Stimulated activated CD8-positive, alpha-beta memory T cell treated with anti-CD3 and anti-CD28 coated beads, Interleukin-7, amount 100 ng/mL, for 1 hour (primary cell): ENCODE measurements at places on chromosomes 3 and 15.

GRCh38 chr3:111278959-111279358 is 207.3 kb downstream of the NECTIN3 start:
- DNase-seq = no peak

DNA sequence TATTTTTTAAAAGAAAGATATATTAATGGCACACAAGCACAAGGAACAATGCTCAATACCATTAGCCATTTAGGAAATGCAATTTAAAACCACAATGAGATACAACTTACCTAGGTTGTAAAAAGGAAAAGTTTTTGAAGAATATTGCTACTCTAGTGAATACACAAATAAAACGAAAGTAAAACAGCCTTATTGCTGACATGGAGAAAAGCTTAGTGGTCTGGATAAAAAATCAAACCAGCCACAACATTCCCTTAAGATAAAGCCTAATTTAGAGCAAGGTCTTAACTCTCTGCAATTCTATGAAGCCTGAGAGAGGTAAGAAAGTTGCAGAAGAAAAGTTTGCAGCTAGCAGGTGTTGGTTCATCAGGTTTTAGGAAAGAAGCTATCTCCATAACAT is 892.7 kb upstream of the ALCAM start:
- DNase-seq = no peak

GRCh38 chr3:135862361-135862760 is 103.2 kb upstream of the PPP2R3A start:
- DNase-seq = no peak

DNA sequence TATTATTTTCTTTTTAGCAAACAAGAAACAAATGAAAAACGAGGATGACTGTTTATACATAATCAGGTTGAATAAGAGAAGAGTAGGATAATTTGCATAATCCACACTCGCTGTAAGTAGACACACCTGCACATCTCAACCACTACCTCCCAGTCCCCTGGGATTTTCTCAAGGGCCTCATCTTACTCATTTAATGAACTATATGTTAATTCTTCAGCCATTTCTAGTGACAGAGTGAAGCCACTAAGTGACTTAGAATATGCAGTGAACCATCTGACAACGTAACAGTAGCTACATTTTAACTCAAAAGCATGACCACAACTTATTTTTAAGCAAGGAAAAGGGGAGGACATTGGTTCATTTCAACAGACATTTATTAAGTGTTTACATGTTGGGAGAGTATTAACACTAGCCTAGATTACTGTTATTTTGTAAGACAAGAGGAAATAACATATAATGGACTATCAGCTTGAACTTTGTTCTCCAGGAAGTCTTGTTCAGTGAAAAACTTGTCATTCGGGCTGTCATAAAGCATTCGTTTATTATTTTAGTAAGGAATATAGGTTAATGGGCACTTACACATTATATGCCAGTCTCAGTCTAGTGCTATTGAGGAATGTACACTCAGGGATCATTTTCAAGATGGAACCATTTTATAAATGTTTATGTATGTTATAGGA is 173.0 kb upstream of the ROBO2 start:
- no peak for DNase-seq

DNA sequence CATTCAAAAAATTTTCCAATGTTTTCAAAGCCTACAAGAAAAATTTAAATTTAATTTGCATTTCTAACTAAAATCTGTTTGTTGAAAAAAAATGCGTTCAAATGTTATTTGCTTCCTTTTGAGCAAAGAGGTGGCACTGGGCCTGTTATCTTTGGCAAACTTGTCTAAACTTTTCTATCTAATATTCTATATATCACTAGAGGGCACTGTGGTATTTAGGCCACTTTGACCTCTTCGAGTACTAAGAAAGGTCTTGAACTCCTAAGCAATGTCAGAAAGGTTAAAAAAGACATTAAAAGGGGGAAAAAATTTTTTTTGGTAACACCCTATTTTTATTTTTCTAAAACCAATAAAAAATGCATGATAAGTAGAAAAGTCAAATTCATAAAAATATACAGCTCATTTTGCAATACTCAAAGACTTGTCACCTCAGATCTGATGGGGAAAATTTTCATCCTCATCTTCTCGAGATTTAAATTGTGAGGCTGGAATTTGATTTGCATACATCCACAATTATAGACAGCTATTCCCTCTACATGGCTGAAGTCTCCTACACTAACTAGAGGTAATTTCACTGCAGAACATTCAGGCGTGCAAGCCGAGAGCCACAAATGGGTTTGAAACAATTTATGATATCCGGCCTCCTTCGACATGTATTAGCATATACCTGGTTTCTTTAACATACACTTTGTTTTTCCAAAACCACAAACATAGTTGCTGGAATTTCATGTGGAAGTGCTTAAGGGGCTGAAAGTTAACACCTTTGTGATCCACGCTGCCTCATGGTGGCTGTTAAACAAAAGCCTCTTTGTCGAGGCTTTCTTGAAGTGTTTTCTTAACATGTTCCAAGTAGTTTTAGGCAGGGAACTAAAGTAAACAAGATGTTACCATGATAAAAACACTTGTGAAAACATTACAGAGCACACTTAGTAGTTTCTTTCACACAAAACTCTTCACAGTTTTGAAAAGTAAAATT is 576.4 kb downstream of the FOXP1 start:
- no peak for DNase-seq

GRCh38 chr3:32384938-32385337 is 6.7 kb upstream of the CMTM7 start:
- no peak for DNase-seq

GRCh38 chr3:135392151-135392550 is 573.4 kb upstream of the PPP2R3A start:
- DNase-seq = no peak

- no peak for DNase-seq
These were observed 51.5 kb upstream of the NANOGP8 start for GRCh38 chr15:35136321-35137189.

GRCh38 chr15:40398413-40398873 is 7.2 kb upstream of the IVD start:
- no peak for DNase-seq

GRCh38 chr15:38652183-38652794 is 87.7 kb upstream of the RASGRP1 start:
- no peak for DNase-seq

GRCh38 chr3:43879166-43879565 is 188.4 kb downstream of the ABHD5 start:
- DNase-seq = no peak

GRCh38 chr15:45371546-45371945 is 6.8 kb downstream of the GATM start:
- no peak for DNase-seq

GRCh38 chr3:161766331-161766730 is 269.7 kb downstream of the OTOL1 start:
- no peak for DNase-seq

GRCh38 chr3:177427540-177427939 is 230.3 kb upstream of the TBL1XR1 start:
- no peak for DNase-seq

GRCh38 chr3:148955544-148956346 is 35.6 kb upstream of the GYG1 start:
- DNase-seq = no peak

- DNase-seq = no peak
These were observed 94.4 kb downstream of the DNAJB8 start for GRCh38 chr3:128372281-128372680.

DNA sequence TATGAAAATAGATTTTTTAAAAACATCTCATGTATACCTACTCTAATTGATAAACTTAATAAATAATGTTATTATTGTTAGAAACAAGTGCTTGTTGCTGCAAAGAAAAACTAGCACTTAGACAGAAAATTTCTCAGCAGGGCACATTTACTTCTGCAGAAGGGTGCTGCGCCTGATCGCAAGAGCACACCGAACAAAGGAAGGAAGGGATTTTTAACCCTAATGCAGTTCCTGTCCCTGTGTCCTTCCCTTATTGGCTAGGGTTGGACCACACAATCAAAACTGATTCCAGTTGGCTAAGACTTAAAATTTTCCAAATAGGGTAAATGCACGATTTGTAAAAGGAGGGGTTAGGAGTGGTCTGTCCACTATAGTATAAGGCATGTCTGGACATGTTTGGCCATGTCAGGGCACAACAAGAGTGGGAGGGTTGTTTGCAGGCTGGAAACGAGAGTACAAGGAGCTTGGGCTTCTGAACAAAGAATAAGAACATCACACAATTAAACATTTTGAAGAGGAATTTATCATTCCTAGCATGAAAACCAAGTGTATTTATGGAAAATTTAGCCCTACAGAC is 4.7 kb downstream of the DTWD1 start:
- DNase-seq = no peak

DNA sequence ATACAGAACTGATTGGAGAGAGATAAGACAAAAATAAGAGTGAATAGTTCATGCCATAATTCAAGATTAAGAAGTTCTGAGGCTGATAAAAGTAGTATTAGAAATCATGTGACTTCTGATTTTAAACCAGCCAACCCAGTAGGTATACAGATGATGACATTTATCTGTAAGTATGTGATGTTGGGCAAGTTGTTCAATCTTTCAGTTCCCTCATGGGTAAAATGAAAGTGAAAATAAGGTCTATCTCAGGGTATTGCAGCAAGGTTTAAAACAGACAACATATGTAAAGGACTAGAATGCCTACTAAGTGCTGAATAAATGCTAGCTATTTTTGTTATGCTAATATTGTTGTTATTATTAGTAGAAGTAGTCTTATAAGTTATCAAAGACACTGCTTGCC is 1055.7 kb downstream of the NAALADL2 start:
- DNase-seq = no peak

DNA sequence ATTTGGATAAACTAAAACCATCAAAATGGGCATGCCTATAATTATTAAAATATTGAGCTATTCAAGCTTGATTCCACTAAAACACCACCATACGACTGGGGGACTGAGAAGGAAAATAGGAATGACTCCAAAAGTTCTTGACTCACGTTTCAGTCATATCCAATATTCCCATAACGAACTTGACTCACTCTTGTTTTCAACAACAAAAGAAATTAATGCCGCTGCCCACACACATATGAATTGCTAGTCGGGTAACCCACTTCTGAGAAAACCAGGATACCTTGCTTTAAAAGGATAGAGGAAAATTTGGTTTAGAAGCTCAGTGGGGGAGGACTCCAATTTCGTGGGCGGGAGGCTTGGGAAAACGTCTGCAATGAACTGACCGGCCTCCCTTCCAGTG is 5.2 kb downstream of the HTR3C start:
- DNase-seq = no peak

DNA sequence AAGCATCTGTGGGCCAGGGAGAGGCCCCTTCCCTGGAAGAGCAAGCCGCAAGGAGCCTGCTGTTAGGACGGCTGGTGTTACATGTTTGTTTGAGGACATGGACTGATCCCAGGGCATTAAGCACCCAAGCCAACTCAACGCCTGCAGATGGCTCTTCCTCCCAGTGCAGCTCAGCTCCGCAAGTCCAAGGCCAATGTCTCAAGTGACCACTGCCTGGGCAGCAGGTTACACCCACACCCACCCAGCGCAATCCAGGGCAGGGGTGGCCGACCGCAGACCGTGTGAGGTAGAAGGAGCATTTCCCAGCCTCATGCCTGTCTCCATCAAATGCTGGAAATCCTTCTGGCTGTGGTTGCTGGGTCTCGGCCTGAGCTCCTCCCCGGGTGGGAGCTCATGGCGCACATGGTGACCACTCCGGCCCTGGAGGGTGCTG is 14.5 kb downstream of the GP5 start:
- no peak for DNase-seq

GRCh38 chr3:135106445-135106844 is 311.4 kb downstream of the EPHB1 start:
- DNase-seq = no peak

DNA sequence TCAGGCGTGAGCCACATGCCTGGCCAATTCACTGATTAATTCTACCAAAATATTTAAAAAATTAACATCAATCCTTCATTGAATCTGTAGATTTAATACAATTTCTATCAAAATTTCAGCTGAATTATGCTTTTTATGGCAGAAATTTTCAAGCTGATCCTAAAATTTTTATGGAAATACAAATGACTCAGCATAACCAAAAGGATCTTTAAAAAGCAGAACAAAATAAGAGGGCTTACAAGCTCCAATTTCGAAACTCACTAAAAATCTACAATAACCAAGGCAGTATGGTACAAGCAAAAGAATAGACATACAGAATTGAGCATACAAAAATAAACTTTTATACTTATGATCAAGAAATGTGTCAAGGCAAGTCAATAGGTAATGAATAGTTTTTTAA is 180.4 kb upstream of the CTNNB1 start:
- DNase-seq = no peak

DNA sequence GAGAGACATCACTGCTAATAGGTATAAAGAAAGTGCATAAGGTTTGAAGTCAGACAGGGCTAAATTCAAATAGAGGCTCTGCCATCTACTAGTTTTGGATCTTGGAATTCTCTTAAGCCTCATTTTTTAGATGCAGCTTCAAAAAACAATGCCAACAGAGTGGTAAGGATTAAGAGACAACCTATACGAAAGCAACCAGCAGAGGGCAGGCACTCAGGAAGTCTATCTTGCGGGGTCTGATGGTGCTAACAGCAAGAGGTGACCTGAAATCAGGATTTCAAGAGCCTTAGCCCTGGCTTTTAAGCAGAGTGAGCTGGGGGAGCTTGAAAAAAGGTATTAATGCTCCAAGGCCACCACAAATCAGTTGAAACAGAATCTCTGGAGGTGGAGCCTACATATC is 40.7 kb downstream of the LDHAL6B start:
- no peak for DNase-seq

DNA sequence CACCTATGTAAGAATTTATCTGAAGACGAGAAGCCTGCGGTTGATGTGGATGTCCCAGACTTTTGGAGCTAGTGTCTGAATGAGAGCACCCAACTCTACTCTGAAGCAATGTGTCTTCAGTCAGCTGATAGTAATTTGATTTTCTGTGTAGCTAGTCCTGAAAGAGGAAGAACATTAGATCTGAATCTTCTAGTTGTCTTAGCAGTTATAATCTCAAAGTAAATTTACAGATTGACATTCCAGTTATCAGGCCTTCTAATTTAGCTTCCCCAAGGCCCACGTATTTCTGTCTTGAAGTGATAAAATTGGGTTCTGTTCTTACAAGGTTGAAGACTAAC is 1.5 kb downstream of the TCAIM start:
- no peak for DNase-seq

DNA sequence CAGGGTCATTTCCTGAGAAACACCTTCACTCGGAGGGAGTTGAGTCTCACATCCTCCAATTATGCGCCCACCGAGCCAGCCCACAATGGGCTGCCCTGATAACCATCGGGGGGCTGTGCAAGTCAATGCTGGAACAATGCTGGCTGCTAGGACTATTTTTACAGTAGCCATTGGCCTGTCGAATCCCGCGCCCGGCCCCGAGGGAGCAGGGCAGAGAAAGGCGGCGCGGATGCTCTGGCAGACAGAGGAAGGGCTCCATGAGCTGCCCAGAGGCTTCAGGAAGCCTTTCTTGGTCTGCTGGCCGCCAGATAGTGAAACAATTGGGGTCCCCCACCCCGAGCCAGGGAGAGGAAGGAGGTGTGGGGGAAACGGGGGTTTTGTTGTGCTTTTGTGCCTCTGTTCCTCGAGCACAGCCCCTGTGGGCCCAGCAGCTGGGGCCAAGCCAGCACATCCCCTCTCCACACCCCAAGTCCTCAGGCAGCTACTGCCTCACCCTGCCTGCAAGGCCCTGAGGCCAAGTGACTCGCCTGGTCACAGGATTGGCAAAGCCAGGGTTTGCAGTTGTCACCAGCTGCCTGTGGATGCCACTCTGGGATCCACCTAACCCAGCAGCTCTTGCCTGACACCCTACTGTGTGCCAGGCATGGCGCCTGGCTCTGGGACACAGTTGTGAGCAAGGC is 39.0 kb downstream of the SLC6A6 start:
- DNase-seq = no peak

GRCh38 chr15:69537901-69538300 is 85.3 kb downstream of the RPLP1 start:
- no peak for DNase-seq

GRCh38 chr3:183981990-183982644 is 35.6 kb downstream of the ABCC5 start:
- no peak for DNase-seq
